ENCODE measurements at places on chromosomes 12 and 14.

GRCh38 chr12:59044791-59045190, 124.5 kb upstream of the LRIG3 start:
- no peak for DNase-seq

- DNase-seq: peak; percentile 66
Observed at GRCh38 chr14:75561013-75561432, 17.4 kb upstream of the FLVCR2 start.

DNA sequence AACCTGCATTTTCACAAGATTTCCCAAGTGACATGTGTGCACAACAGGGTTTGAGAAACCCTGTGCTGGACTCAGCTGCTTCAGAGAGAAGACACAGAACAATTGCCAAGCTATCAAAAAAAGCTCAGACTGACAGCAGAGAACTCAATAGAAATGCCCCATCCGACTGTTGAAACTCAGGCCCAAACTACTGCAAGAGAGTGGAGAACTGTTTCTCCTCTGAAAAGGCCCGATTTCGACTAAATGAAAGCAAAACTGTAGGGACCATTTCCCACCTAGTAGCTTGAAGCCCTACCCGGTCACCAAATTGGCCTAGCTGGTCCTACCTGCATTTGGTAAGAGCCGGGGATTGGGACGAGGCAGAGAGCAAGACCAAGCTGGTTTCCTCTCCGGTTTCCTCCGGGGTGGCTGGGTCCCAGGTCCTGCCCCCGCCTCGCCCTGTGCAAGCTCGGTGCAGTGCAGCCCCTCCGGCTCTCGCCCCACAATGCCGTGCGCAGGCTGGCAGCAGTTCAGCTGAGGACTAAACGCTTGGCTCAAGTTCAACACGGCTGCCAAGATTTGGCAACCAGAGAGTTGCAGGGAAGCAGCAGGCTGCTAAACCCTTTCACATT, 1180.6 kb downstream of the VRK1 start:
- peak; percentile 85 for DNase-seq

DNA sequence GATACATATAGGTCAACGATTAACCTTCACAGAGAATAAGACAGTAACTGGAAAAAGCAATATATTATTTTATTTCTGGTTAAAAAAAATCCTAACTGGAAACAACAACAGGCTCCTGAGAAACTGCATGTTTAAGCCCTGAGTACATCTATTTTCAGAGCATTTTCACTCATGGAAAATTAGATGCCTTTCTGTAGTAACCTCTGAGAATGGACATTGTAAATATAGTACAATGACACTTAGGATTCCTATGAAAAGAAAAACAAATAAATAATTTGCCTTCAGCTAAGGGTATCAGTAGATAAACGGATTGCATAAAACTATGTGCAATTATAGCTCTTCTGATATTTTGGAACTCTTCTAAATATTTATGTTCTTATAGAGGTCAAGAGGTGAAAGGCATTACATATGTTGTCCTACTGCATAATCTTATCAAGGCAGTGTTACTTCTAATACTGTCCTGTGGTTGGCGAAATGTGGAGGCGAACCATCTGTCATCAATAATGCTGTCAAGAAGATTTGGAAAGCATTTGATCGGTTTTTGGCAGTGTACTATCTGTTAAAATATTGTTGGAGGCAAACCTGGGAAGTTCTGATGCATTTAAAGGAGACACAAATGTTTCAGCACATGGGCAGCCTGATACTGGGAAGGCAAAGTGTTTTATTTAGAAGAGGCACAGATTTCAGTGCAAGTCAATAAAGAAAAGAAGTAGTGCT, 381.8 kb downstream of the BTG1 start:
- no peak for DNase-seq

DNA sequence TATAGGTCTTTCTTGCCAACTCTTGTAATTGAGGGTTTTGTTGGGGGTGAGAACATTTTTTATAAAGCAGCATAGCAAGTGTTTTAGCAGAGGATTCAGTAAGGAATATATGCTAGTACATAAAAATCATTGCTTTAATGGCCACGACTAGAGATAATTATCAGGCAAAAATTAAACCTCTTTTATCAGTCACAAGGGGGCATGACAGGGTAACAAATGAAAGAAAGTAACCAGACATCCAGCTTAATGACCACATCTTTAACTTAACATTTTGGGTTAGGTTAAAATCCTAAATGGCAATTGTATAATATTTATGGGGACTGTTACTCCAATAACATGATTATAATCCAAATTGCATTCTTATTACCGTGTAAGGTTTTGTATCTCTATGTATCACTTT, 119.6 kb downstream of the LRRIQ1 start:
- no peak for DNase-seq

- no peak for DNase-seq
Observed at GRCh38 chr12:101044512-101045059, 165.5 kb downstream of the SLC5A8 start.

- DNase-seq: no peak
Observed at GRCh38 chr12:45416126-45416525, 200.2 kb downstream of the ANO6 start.

- no peak for DNase-seq
Observed at GRCh38 chr12:6241495-6241894, 41.3 kb downstream of the CD9 start.

- no peak for DNase-seq
Observed at GRCh38 chr12:27787559-27787958, 7.5 kb upstream of the MANSC4 start.

DNA sequence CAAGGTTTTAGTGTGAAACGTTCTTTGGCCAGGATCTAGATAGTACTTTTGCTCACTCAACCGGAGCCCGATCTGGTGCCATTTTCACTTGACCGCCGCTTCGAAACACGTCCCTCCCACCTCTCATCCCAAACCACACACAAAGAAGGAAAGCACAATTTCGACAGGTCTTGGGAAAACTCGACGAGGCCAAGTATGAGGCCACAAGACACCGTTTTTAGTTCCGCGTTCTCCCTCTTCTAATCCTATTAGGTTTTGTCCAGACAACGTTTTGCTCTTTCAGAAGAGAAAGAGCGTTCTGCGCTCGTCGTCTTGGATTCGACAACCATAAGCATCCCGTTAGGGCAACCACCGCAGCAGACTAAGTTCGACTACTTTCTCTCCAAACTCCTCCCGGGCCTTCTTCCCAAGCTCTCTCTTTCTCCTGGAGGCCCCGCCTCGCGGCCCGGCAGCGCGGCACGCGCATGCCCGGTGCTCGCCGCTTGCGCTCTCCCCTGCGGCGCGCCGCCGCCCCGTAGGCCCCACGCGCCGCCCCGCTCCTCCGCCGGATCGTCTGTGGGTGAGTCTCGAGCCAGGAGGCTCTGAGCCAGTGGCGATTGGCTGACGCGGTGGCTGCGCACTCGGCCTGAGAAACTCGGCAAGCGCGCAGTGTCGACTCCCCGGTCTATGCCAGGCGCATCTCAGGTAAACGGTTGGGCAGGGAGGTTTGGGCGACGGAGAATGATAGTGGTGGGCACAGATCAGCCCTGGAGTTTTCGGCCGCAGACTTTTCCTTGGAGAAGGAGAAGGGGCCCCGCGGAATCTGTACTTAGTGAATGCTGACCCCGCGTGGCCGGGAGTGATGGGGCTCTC, at the start of gene MIPOL1:
TSS of gene MIPOL1 (plus strand) at position 517 of the 852 bp plus-strand sequence. CDS start 49,952 bp downstream, outside the sequence.
- DNase-seq: peak; percentile 31

DNA sequence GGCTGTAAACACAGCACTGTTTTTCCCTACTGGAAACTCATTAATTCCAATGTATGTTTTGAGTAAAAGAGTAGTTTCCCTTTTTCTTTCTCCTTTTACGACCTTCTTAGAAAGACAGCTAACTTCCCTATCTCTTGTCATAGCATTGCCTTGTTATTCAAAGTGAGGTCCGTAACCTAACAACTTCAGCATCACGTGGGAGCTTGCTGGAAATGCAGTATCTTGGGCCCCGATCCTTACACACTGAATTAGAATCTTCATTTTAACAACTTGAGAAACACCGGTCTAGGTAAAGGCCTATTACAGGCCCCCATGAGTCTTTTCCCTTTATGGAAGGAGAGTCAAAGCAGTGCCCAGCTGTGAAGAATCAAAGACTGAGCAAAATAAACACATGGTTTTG, 230.7 kb upstream of the PRKD1 start:
- DNase-seq: no peak

DNA sequence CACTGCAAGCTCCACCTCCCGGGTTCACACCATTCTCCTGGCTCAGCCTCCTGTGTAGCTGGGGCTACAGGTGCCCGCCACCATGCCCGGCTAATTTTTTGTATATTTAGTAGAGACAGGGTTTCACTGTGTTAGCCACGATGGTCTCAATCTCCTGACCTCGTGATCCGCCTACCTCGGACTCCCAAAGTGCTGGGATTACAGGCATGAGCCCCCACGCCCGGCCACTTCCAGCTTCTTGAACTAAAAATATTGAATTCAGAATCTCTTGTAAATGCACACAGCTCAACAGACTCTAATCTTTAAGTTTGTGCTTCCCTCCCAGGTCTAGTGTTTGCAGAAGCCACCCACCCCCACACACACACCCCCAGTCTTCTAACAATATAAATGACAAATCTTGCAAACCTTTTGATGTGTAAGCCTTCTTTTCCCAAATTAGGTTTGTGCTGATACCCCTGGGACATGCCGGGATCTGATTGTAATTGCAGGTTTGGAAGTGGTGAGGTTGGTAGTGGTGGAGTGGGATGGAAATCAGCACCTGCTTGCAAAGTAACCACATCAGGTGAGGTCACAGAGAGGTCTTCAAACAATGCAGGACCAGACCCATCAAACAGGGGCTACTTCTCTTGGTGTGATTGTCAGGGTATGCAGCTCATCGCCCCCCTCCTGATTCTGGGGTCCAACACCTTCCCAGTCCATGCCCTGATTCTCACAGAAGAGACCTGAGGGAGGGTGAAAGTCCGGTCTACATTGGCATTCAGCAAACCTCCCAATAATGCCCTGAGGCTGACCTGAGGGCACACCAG, 51.4 kb upstream of the GPR132 start:
- DNase-seq: no peak

DNA sequence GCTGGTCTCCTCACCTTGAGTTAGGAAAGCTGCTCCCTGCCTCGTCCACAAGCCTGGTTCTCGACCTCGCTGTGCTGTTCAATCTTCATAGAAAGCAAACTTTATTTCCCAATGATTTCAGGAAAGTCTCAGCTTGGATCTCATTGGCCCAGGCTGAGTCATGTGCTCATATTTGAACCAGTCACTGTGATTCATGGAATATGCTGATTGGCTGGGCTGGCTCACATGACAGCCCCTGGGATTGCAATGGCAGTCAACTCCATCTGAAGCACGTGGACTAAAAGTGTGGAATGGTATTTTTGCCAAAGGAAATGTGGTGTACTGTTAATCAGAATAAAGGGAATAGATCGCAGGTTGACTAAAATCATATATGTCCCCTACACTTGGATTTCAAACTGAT, 396.6 kb downstream of the AACS start:
- DNase-seq: no peak

GRCh38 chr12:61629702-61630101, 630.5 kb upstream of the USP15 start:
- DNase-seq: no peak

GRCh38 chr12:5758347-5758746, 186.7 kb downstream of the ANO2 start:
- no peak for DNase-seq

DNA sequence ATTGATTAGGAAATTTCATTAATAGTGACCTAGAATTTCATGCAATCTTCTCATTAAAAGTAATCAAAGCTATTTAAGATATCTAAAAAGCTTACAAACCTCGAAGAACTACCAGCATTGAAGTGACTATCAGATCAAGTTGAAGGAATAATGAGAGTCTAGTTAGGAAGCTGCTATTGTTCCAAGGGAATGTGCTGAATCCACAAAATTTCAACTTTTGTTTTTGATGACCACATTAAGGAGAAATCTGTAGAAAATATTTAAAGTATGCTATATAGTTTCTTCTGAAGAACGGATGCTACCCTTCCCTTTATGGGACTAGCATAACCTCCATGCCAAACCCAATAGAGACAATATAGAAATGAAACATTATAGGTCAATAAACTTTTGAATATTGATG, 2.5 kb upstream of the CTSG start:
- DNase-seq: no peak

GRCh38 chr12:119036878-119037825, 55.8 kb downstream of the SRRM4 start:
- DNase-seq: peak; percentile 33

- DNase-seq: no peak
Observed at GRCh38 chr14:64213086-64213485, 81.1 kb downstream of the ESR2 start.

DNA sequence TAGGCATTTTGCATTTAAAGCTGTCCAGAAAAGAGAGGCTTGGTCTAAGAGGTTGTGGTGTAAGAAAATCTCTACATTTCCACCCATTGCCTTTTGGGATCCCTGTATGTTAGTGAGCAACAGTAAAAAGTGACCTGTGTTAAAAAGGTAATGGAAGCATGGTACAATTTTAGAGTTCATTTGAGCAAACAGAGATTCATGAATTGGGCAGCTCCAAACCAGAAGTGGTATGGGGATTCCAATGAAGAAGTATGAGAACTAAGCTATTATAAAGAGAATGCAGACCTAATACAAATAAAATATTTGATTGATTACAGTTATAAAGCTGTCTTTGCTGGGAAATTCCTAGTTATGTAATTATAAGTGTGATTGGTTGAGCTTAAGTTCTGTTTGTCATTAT, 907.0 kb downstream of the DIO2 start:
- no peak for DNase-seq

DNA sequence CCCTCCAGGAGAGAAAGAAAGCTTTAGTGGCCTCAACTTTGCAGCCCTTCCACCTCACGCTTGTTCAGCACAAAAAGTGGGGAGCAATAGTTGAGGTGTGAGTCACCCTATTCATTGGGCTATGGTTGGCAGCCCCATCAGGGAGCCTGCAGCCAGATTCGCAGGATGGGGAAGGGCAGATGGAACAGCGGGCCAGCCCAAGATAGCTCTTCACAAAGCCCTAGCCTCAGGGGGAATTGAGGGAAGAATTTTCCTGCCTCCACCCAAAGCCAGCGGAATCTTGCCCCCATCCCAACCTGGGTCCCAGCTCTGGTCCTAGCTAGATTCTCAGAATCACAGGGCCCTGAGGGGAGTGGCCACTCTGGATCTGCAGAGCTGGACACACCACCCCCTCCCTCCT, 3.6 kb upstream of the KRT5 start:
- no peak for DNase-seq

DNA sequence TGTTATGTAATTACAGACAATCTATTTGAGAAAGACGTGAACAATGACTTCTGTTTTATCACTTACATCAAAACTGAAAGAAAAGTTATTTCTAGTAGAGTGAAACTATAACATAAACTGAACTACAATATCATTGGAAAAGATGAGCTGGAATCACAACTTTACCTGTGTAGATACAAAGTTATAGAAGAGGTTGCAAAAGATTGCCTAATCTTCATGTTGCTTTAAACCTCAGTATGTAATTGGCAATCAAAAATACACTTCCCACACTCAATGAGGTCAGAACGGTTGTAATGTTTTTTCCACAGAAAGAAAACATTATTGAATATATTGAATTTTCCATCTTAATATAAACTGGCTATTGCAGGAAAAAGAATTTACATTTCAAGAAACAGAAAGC, 37.7 kb upstream of the GXYLT1 start:
- DNase-seq: no peak

GRCh38 chr12:18283831-18284230, 22.5 kb downstream of the PIK3C2G start:
- no peak for DNase-seq

Measured in activated CD4-positive, alpha-beta T cell treated with anti-CD3 and anti-CD28 coated beads, Interleukin-2, Interleukin-6, amounts not matched to agents 100 ng/mL and 50 ng/mL, durations not matched to agents 16 hours and 8 hours (primary cell).